ENCODE measurements at places on chromosomes 6 and 20.

- no peak for DNase-seq
These were observed 550.2 kb downstream of the ADGRB3 start for GRCh38 chr6:69185276-69185675.

- no peak for DNase-seq
These were observed 13.1 kb downstream of the PKIB start for GRCh38 chr6:122623279-122623678.

GRCh38 chr20:59850018-59850641, 83.3 kb downstream of the SYCP2 start:
- DNase-seq = no peak

DNA sequence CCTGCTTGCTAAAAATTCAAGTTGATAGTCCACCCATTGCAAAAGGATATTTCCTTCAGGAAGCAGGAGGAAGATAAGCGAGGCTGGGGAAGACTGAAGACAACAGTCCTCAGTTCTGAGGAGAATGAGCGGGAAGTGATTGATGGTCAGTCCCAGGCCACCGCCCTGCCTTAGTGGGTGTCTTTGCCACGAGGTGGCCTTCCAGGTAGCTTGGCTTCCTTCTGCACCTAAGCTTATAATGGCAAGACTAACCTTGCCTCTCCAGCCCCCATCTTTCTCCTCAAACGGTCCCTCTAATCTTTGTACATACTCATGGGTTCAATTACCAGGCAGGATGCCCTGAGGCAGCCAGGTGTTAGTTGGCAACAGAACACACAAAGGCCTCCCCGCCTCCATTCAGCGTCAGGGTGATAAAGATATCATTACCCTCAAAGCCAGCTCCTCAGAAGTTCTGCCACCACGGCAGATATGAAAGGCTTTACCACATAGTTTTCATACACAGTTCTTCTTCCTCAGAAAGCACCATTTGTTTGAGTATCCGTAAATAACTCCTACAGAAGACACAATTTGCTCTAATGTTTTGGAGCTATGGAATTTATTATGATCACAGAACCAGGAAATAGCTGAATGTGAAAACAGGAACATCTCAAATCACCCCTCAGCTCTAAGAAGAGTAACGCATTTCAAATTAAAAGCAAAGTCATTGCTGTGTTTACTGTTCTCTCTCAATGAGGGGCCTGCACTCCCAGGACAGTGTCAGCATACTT, 249.4 kb downstream of the ATXN1 start:
- peak; percentile 58 for DNase-seq

GRCh38 chr20:63735859-63736718, at the start of gene LIME1:
TSS of gene LIME1 (plus strand) at chr20:63736664. CDS start at chr20:63737550, 886 bp downstream.
- peak; percentile 45 for DNase-seq

DNA sequence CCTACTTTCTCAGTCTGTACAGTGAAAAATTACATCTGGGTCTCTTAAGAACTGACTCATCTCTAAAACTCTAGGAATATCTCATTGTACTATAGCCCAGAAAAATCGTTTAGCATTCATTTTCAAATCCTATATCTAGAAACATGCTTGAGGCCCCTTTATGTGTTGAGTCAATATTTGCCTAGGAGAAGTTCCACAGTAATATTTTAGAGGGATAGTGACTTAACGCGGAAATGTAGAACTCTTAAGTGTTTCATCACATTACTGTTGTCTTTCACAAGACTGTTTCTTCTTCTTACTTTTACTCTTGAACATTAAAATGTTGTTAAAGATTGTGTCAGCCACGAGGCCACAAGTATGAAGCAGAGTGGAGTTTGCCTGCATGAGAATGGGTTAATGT, 23.0 kb upstream of the MYLIP start:
- no peak for DNase-seq

- DNase-seq = no peak
These were observed 74.0 kb upstream of the BHLHE23 start for GRCh38 chr20:63080811-63081210.

DNA sequence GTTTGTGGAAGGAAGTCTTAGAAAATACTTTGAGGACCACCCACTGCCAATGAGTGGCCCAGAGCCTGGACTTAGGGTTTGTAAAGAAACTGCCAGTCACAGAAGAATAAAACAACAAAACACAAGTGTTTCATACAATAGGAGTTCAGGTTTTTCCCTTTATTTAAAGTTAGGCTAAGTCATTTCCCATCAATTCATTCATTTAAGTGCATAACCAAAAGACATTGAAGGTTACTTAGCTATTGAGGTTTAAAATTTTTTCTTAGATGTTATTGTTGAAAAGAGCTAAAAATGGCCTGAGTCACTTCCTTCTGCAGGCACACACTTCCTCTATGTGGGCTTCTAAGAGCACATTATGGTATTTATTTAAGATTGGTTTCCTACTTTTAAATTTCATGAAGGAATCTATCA, 54.2 kb downstream of the ARMC2 start:
- DNase-seq = no peak

DNA sequence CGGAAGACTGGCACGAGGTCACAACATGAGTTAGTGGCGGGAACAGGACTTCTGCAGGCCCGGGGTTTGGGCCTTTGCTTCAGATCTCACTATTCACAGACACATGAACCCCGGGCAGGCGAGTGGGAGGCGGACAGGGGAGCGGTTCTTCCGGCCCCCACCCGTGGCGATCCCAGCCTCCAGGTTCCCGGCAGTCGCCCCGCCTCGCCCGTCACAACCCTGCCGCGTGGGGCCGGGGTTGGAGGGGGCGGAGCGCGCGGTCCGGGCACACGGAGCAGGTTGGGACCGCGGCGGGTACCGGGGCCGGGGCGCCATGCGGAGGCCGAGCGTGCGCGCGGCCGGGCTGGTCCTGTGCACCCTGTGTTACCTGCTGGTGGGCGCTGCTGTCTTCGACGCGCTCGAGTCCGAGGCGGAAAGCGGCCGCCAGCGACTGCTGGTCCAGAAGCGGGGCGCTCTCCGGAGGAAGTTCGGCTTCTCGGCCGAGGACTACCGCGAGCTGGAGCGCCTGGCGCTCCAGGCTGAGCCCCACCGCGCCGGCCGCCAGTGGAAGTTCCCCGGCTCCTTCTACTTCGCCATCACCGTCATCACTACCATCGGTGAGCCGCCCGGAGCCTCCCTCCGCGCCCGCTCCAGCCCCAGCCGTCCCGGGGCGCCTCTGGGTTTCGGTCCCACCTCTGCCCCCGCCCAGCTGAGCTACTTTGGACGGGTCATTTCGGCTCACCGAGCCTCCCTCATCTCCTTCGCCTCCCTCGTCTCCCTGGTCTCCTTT, at the start of gene KCNK15:
TSS of gene KCNK15 (plus strand) at position 268 of the 769 bp plus-strand sequence. CDS start at position 314, 46 bp downstream.
- DNase-seq = no peak

GRCh38 chr6:169201985-169202384, 51.7 kb downstream of the THBS2 start:
- DNase-seq = no peak

DNA sequence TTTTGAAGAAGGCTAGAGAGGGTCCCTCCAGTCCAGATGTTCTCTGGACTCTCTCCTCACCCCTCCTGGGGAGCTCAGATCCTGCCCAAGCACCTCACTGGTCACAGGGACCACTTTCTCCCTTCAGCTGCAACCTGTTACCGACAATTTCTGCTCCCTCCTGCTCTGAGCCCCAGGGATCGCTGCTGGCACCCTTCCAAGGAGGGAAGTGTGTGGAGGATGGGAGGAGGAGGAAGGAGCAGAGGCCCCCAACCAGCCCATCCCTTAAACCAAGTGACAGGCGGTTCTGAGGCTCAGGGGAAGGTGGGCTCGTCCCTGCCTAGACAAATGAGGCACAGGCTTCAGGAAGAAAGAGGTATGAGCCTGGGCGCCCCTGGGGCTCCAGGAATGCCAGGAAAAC, 13.9 kb downstream of the PMEPA1 start:
- DNase-seq = no peak

DNA sequence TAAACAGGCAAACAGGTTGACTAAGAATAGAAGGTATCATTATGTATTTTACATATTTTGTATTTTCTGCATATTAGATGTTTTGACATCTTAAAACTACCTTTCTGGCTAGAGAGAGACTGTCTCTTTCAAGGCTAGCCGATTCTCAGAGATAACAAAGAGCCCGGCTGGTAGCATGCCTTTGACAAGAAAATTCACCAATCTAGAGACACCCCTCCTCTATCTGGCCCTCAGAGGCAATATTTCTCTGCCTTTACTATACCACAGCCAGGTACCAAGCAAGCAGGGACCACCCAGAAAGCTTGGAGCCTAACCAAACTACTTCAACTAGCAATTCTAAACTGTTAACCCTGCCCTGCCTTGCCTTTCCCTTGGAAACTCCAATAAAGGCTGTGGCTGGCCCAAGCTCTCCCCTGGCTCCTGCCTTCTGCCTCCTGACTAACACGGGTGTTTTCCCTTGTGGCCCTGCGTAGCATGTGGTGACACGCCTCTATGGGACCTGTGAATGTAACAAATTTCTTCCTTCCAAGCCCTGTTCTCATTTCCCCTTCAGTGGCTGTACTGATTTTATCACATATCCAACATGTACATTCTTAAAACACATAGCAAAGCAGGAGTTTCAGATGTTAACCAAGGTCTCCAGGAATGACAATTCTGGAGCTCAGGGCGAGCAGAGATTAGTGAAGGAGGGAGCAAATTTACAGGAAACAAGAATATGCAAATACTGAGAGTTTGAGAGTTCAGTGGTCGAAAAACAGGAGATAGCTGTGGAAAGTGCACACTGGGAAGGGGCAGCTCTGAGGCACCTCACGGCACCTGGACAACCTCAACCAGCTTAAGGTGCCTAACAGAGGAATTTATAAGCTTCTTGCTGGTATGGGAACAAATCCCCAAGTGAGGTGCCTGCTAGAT, 120.8 kb downstream of the BACH2 start:
- no peak for DNase-seq

GRCh38 chr6:129493354-129493902, 216.5 kb downstream of the ARHGAP18 start:
- no peak for DNase-seq

- DNase-seq = no peak
These were observed 80.5 kb upstream of the CNR1 start for GRCh38 chr6:88246654-88247053.

GRCh38 chr6:133854364-133855275, 34.3 kb upstream of the TCF21 start:
- no peak for DNase-seq

DNA sequence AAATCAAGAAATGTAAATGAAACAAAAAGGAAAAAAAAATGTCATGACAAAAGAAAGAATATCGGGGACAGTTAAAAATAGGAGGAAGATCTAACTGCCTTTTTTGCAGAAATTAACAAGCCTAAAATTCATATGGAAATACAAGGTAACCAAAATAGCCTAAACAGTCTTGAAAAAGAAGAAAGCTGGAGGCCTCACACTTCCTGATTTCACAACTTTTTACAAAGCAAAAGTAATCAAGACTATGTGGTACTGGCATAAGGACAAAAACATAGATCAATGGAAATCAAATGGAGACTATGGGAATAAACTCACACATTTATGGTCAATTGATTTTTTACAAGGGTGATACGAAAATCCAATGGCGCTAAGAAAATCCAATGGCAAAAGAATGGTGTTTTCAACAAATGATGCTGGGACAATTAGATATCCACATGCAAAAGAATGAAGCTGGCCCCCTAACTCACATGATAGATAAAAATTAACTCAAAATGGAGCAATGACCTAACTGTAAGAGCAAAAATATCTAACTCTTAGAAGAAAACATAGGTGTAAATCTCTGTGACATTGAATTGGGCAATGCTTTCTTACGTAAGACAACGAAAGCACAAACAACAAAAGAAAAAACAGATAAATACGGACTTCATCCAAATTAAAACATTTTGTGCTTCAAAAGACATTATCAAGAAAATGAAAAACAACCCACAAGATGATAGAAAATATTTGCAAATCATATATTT, 24.5 kb downstream of the MAP3K5 start:
- no peak for DNase-seq

- no peak for DNase-seq
These were observed 998.9 kb upstream of the GJE1 start for GRCh38 chr6:141133836-141134235.

GRCh38 chr20:48012401-48012974, 227.2 kb upstream of the SULF2 start:
- no peak for DNase-seq

DNA sequence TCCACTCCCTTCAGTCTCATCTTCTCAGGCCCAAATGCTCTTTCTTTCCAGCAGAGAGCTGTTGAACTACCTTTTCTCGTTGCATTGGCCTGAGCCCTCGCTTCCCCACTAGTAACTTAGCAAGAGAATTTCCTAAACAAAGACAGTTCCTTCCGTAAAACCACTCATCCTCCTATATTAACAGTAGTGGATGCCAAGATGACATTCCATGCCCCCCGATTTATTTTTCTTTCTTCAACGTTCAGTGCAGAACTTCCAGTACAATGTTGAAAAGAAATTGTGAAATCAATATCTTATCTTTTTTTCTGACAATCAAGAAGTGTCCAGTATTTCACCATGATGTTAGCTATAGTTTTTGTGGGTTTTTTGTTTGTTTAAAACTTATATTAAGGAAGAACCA, 45.8 kb downstream of the SOX4 start:
- no peak for DNase-seq

DNA sequence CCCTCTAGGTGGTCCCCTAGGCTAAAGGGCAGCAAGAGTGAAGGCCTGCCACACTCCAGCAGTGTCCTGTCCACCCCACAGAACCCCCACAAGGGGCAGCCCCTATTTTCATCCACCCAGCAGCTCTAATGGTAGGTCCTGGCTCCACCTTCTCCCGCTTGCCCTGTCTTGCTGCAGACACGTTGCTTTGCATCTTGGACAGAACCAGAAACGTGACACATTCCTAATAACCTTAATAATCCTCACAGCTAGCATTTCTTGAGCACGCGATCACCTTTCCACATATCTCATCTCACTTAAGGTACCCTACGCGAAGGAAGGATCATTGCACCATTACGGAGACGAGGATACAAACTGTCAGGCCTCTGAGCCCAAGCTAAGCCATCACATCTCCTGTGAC, 11.7 kb upstream of the SLC22A23 start:
- DNase-seq = no peak

DNA sequence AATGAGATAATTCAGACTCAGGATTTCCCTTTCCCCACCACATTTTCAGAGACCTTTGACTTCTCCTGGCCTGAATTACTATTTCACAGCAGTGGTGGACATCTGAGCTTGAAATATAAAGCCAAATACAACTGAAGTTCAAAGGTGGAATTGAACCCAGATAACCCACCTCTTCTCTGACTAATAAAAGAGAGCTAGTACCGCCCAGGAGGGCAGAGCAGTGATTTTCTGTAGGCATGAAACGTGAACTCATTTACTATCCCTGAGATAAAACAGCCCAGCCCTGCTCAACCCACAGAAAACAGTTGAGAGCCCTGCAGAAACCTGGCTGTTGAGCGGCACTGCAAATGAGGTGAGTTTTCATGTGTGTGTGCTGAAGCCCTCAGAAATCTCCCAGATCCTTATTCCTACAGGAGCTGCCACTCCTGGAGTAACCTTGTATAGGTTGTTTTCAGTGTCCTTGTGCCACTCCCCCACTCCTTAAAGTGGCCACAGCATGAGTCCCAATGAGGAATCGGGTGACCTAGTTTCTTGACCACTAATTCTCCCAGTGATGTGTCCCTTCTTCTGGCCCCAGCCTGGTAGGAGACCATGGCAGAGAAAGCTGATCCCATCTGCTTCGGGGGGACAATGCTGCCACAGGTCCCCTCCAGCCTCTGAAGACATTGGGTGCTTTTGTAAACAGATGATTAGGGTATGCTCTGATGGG, 99.2 kb downstream of the NOL4L start:
- no peak for DNase-seq
